ENCODE measurements at places on chromosomes 7 and 10.
A peak's percentile ranks its signal among the peaks of the same experiment; 100 is the strongest.

GRCh38 chr7:134627109-134627774 lies 19.4 kb upstream of the BPGM start:
- DNase-seq = no peak

GRCh38 chr10:85946713-85947326 lies 419.8 kb downstream of the GRID1 start:
- no peak for DNase-seq

DNA sequence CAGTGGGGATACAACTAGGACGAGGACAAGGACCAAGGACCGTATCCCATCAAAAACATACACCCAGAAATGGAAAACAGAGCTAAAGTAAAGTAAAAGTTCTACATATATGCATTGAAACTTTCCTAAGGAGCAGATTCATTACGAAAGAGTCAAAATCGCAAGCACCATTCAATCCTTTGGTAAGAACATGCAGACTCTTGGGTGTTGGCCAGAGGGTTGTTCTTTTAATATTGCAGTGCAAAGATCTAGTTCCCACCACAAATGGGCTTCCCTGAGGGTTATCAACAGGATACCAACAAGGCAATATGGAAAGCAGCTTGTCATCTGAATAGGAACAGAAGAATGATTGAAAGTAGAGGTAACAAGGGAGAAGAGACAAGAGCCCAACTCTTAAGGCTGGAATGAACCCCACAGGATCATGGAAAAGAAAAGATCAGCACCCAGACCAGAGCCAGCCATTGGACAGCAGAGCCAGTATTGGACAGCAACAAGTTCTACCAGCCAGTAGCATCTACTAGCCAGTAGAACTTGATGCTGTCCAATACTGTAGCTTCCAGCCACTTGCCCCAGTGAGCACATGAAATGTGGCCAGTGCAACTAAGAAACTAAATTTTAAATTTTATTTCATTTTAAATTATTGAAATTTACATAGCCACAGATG lies 66.0 kb downstream of the OSBPL3 start:
- DNase-seq = no peak

DNA sequence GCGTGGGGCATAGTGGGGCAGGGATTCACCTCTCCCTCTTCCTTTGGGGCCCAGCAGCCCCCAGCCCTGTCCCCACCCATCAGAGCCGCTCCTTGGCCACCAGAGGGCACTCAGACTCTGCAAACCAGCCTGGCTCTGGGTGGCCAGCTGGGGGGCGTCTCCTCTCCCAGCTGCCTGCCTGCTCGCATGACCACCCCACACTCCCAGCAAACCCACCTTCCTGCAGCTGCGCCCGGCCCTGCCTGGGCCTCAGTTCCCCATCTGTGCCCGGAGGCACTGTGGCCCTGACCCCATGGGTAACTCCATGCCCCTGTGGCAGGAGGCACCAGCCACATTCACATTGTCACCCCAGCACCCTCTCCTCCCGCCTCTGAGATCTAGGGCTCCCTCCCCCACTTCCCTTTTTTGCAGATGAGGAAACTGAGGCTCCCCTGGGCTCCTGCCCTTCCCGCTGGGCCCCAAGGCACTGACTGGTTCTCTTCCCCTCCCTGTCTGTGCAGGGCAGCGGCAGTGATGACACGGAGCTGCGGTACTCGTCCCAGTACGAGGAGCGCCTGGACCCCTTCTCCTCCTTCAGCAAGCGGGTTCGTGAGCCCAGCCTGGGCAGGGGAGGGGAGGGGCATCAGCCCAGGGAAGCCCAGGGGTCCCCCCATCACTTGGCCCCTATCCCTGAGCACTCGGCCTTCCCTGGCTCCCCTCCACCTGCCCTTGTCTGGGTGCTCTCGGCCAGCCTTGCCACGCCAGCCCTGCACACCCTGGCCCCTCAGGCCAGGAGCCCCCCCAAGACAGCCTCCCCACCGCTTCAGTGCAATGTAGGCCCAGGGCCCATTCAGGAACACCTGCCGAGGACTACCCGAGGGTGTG lies 6.9 kb upstream of the SH2B2 start:
- no peak for DNase-seq

DNA sequence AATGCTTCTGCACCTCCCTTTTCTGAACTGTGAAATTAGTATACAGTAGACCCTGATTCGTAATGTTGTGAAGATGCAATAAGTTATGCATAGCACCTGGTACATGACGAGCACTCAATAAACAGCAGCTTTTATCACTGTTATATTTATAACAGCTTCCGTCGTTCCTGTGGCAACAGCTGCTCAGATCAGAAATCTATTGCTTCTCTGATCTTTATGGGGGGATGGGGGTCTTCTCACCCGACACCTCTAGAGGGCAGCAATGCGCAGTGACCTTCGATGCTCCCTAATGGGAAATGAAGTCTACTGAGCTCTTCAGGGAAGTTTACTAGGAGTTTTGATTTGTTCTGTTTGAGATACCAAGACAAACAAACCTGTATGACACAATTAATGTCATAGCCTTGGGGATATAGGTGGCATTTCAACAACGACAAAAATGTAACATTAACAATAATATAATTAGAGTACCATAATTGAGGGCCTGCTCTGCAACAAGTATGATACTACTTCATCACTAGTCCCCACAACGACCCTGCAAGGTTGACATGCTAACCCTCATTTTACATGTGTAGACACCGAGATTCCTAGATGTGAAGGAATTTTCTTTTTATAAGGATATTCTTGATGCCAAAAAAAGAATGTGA lies 289.6 kb downstream of the SFMBT2 start:
- peak; percentile 63 for DNase-seq

DNA sequence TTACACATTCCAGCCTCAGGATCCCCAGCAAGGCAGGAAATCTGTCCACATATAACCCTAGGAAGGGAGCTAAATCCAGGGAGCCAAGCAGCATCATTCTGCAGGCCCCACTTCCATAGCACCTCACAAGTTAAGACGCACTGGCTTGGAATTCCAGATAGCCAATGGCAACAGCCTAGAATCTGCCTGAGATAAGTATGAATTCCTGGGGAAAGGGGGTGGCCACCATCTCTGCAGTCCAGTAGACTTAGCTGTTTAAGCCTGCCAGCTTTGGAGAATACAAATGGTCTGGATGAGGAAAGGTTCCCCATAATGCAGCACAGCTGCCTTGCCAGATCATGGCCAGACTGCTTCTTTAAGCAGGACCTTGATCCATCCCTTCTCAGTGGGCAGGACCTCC lies 179.4 kb upstream of the PRSS1 start:
- no peak for DNase-seq

DNA sequence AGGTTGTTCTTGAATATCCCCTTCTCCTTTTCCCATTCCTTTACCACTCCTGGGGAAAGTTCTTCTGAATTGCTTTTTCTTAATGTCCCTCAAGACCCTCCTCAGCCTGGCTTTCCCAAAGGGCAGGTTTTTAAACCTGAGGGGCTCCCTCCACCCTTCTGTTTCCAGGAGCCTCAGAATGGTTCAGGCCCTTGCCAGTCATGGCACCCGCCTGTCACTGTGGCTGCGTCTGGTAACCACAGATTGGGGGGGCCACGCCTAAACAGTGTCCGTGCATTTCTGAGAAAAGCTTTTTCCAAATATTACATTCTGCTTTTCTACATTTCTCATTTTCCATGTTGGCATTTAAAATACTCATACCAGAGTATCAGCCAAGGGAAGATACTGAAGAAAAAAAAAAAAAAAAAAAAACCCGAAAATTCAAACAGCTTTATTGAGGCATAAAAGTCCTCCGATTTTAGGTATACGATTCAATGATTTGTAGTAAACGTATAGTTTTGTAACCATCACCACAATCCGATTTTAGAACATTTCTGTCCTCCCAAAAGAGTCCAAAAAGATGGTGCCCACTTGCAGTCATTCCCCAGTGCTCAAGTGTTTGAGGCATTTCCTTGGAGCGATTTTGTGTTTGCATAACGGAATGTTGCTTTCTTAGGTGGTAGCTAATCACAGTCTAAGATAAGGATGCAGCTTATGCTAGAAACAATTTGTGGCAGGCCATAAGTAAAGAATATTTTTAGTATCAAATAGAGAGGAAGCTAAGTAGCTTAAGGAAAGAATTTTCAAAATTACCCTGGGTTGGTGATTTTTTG lies 22.1 kb downstream of the HKDC1 start:
- no peak for DNase-seq

DNA sequence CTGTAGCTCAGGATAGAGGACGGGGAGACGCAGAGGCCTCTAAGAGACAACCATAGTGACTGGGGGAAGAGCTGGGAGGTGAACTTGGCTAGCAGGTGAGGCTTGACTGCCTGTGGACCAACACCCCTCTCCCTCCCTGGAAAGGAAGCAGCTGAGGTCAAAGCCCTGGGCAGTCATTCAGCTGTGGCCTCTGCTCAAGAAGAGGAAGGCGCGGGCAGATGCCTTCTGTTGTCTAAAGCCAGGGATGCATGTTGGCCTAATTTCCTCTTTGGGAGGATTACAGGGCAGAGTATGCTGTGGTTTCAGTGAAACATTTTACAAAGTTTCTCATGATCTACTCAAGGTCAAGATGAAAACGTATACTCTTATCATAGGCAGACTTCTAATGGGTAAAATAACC lies 327.1 kb downstream of the PRPF18 start:
- DNase-seq = no peak

DNA sequence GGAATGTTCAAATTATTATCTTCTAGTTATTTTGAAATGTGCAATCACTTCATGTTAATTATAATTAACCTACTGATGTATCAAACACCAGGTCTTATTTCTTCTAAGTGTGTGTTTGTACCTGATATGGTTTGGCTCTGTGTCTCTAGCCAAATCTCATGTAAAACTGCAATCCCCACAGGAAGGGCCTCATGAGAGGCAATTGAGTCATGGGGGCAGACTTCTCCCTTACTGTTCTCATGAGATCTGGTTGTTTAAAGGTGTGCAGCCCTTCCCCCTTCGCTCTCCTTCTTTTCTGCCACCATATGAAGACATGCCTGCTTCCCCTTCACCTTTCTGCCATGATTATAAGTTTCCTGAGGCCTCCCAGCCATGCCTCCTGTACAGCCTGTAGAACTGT lies 18.6 kb upstream of the PRKCQ start:
- DNase-seq = no peak

- no peak for DNase-seq
Observed at GRCh38 chr10:58740620-58741369, 228.1 kb downstream of the BICC1 start.

DNA sequence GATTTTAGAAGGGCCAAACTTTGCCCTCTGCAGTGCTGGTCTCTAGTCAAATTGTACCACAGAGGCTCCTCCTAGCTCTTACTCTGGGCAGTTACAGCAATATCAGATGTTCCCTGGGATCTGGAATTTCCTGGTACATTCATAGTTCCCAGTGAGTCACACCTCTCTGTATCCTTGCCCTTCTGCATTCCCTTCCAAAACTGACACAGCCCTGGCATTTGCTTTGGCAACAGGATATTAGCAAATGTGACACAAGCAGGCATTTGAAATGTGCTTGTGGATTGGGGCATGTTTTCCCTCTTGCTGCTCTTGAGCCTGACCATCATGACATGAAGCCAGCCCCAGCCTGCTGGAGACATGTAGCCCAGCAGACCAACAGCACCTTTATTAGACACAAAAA lies 284.7 kb upstream of the AKR1E2 start:
- no peak for DNase-seq

GRCh38 chr10:89382757-89383156 lies 4.9 kb downstream of the IFIT1B start:
- DNase-seq = no peak

DNA sequence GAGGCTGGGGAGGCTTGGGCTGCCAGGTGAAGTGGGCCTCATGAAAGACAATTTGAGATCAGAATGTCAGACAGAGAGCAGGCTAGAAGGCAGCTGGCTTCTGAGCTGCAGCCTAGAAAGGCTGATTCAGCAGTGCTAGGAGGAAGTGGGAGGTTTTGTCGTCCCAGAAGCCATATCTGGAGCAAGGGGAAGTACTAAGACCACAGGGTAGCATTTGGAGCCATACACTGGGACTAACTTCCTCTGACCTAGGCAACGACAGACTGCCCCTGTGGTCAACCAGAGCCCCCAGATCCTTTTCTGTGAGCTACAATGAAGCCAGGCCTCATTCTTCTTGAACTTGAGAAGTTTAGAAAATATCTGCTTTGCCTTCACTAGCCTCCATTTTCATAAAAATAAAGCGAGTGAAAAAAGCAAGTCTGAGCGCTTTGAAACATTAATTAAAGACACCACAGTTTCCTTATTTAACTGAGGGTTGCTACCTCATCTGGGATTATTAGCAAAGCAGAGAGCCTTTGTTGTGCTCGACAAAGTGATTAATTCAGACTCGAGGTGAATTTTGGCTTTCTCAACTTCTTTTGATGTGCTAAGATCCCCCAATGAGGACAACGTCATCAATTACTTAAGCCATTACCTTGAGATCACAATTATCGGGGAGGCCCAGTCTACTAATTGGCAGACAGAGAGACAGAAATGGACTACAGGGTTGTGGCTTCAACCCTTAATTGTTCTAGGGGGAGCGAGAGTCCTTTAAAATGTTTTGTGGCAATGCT lies 26.6 kb downstream of the TBXAS1 start:
- DNase-seq = peak; percentile 80

DNA sequence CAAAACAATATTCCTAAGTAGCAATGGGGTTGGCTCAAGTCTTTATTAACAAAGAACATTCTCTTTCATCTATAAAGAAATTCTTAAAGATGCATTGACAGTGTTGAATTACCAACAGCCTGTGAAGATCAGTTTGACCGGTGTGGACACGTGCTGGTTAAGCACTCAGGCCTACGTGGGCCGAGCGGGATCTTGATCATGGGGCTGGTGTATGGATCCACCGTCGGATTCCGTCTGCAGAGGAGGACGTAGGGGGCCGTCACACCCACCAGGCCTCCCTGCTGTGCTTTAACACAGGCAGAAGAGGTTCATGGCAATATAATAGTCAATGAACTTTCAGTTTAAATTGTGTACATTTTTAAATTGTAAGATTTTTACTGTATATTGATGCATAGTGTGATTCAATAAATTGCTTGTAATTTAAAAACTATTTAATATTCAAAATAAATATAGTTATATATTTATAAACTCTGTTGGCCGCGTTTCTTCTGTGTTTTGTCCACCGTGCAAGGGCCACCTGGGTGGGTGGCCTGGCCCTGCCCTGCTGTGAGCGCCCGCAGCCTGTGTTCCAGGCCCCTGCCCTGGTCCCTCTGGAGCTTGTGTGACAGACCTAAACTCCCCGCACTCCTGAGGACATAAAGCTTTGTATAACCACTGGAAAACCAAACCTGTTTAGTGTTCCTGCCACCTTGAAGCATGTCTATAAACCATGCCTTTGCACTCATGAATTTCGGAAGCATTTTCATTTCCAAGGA lies 1.9 kb upstream of the BHLHA15 start:
- no peak for DNase-seq

DNA sequence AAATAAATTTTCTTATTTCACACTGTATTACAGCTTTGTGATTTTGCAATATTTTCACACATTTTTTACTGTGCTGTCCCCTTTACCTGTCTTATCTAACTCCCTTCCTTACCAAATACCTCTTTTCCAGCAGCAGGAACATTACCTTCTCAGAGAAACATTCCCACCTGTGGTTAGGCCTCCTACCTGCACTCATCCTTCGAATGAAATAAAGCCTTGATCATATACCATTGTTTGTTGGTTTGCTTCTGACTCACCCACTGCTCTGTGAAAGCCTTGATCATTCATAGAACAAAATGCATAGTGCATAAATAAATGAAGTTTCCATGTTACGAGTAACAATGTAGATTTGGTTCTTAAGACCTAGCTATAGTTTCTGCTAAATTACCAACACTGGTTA lies 256.3 kb downstream of the ARL4A start:
- no peak for DNase-seq

- DNase-seq = no peak
Observed at GRCh38 chr7:3668743-3669142, 367.7 kb downstream of the SDK1 start.

All from natural killer cell treated with Interleukin-12 subunit alpha and Interleukin-12 subunit beta and Interleukin-15 and Interleukin-18, amount 100 ng/mL, for 72 hours (primary cell).